Eye (tissue), 1 donor: ENCODE measurements at places on chromosomes 3 and 15.

DNA sequence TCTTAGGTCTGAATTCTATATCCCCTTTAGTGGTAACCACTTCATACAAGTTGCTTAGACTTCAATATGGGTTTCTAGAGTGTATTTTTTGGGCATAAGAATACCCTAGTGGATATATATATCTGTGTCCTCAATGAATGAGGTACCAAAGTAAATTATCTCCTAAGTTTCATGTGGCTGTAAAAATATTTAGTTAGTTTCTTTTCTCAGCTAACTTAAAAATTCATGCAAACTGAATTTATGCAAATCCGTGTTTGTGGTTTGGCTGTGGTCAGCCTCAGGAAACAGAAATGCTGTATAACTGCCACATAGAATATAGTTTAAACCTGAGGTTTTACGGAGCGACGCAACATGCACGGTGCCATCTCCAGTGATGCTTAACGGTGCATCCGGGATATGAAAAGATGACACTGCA lies 80.3 kb downstream of the PEX5L start:
- no peak for DNase-seq

DNA sequence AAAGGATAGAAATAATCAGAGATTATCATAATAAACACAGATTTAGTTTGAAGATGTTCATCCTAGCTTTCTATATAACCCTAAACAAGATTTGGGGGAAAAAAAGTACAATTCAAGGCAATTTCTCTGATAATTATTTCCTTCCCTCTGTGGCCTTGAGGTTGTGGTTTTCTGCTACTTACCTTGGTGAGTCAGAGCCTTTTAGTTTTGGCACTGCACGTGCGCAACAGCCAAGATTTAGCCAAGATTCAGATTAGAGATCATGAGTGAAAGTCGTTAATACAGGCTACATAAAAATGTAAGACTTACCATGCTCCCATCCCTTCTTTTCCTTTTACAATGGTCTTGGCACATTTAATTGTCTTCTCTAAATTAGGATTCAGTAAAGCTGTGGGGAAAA lies 6.7 kb downstream of the LYZL4 start:
- DNase-seq = no peak

DNA sequence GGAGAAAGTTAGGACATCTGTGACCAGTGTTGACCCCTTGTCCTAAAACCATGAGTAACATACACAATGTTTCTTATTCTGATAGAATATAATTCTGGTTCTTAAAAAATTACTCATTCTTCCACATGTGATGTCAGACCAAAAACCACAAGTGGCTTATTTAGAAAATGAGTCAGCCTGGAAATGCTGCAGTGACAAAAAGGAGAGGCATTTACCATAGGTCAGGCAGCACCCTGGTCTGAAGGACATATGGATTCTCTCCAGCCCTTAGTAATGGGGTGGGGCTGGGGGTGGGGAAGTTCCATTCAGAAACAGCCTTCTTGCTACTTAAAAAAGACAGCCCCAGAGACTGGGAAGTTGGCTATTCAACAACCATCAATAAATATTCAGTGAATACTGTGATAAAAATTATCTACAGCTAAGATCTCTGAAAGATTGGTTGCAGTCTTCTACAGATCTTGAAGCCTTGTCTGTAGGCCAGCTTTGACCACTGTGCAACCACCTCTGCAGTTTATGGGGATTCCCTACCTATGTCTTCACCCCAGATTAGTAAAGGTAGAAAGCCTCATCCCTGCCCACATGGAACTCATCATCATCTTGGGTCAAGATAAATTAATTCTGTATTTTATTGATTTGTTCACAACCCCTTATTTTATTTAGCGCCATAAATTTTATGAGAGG lies 34.9 kb upstream of the TIMP4 start:
- DNase-seq = peak; percentile 19

DNA sequence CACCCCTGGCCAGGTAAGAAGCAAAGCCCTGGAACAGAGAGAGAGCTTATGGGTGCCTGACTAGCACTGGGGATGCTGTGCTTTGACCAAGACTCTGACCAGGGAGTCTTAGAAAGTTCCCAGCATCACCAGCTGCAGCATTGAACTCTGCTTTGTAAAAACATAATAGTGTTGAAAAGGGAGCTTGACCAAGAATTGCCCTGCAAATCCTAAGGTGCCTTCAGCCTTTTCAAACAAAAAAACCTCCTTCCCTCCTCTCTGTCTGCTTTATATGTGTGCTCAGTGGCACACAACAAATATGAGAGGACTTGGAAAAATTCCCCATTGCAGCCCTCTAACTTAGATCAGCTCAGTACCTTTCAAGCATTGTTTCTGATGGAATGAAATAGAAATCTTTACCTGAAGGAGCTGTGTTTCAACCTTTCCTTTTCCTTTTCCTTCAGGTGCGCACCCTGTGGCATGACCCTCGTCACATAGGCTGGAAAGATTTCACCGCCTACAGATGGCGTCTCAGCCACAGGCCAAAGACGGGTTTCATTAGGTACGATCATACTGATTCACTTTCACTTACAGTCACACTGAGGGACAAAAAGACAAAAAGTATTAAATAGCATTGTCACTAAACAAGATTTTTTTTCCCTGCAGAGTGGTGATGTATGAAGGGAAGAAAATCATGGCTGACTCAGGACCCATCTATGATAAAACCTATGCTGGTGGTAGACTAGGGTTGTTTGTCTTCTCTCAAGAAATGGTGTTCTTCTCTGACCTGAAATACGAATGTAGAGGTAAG lies 13.0 kb downstream of the THBS1 start:
- DNase-seq = no peak

DNA sequence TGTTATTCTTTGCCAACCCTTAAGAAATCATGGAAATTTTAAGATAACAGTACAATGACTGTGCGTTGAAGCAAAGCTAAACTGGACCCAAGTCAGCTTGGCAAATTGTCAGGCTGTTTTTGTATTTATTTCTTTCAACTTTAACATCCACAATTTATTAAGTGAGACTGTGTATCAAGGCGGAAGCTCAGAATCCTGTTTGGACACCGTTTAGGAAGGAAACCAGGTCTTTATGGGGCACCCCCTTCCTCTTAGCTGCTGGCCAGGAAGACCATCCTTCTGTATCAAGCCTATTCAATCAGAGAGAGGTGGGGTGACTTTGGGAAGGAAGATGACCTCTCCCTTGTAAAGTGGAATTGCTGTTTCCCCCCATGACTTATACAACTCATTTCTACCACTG lies 166.0 kb downstream of the MCTP2 start:
- no peak for DNase-seq

GRCh38 chr3:71511037-71511436 lies 72.5 kb downstream of the FOXP1 start:
- peak; percentile 46 for DNase-seq

GRCh38 chr3:14767245-14768051 lies 51.3 kb upstream of the FGD5 start:
- DNase-seq = no peak

GRCh38 chr3:14335774-14336748 lies 66.3 kb upstream of the SLC6A6 start:
- DNase-seq = no peak

DNA sequence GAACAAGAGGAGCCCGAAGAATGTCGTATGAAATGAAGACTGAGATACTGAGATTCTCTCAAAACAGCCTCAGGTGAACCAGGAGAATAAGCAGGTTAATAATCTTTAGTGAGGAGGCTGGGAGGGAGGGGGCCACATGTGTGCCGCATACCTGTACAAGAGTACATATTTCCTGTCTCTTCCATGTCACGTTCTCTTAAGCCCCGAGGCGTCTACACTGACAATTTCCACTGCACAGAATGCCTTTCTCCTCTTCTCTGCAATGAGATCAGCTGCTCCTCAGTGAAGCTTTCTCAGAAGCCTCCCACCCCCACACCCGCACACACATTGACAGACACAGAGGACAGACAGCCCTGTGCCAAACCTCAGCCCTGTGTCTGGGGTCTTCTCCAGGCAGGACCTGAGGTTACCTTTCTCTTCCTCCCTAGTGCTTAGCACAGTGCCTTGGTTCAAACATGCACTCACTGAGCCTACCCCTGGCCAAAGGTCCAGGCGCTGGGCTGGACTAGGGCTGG lies 55.4 kb downstream of the PDZRN3 start:
- peak; percentile 26 for DNase-seq

- DNase-seq = no peak
Observed at GRCh38 chr3:195057716-195058115, 213.2 kb downstream of the XXYLT1 start.

- DNase-seq = no peak
Observed at GRCh38 chr3:59996056-59996455, 946.2 kb upstream of the CFAP20DC start.

DNA sequence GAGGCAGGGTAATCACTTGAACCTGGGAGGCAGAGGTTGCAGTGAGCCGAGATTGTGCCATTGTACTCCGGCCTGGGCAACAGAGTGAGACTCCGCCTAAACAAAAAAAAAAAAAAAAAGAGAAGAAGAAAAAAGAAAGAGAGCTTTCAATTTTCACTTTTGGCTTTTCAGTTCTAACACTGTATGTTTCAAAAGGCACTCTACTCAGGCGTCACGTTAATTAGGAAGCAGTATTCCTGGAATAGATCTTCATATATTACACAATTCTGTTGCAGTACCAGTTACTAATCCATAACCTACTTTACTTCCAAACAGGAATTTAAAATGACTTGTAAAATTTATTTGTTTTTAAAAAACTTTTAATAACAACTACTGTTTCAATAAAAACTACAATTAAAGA lies 131.7 kb upstream of the PLXND1 start:
- no peak for DNase-seq

GRCh38 chr3:62335196-62335595 lies 38.2 kb downstream of the FEZF2 start:
- no peak for DNase-seq

- no peak for DNase-seq
Observed at GRCh38 chr3:122668930-122669730, 11.5 kb upstream of the PARP14 start.

DNA sequence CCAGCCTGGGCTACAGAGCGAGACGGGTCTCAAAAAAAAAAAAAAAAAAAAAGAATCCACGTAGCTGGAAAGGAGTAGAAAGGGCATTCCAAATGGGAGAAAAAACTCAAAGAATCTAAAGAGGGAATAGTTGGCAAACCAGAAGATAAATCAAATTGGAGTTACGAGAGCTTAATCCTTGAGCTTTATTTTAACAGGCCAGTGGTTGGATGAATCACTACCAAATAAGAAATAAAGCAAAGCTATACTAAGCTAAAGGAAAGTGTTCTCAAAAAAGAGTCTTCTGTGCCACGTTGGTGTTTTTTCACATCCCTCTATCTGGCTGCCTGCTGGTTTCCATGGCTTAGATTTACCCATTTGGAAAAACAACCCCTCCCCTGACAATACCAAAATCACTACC lies 14.0 kb downstream of the VGLL4 start:
- DNase-seq = no peak

DNA sequence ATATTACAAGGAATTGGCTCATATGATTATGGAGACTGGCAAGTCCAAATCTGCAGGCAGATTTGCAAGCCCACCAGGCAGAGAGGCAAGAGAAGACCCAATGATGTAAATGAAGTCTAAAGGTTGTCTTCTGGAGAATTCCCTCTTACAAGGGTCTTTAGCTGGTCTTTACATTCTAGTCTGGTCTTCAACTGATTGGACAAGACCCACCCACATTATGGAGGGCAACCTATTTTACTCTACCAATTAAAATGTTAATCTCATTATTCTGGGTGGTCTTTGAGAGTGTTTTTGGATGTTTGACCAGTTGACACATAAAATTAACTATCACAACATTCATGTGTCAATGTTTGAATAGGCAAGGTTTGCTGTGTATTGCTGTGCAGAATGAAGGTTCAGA lies 28.0 kb upstream of the ATP11B start:
- DNase-seq = no peak

DNA sequence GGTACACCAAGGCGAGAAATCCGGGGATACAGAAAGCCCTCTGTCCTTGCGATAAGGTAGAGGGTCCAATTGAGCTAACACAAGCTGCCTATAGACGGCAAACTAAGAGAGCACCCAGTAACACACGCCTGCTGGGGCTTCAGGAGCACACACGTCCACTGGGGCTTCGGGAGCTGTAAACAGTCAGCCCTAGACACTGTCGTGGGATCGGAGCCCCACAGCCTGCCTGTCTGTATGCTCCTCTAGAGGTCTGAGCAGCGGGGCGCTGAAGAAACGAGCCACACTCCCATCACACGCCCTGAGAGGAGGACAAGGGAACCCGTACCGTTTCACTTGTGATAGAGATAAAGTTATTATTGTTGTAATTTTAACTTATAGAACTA lies 486 bp downstream of the SAMMSON start:
- DNase-seq = peak; percentile 11

DNA sequence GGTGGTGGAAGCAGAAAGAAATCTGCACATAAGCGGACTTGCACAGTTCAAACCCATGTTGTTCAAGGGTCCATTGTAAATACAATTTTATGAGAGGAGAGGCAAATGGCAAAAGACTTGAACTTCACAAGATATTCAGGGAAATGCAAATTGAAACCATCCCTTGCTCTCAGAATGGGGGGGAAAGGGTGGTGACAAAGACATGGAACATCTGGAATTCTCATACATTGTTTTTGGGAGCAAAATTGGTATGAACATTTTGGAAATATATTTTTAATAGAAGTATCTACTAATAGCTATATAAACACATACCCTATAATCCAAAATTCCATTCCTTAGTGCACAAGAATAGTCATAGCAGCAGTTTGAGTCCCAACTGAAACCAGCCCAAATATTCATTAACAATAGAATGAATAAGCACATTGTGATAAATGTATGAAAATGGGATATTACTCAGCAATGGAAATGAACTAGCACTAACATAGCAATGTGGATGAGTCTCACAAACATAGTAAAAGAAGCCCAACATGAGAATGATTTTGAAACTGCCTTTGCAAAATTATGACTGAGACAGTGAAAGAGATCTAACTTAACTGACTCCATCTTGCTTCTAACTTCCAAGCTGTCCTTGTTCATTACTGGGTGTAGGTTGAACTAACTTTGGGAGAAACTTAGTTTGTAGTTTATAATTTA lies 77.2 kb downstream of the CD200R1L start:
- no peak for DNase-seq

GRCh38 chr3:59052803-59053411 lies 3.1 kb upstream of the CFAP20DC start:
- peak; percentile 15 for DNase-seq

GRCh38 chr15:77907824-77908751 lies 169.4 kb downstream of the TBC1D2B start:
- peak; percentile 72 for DNase-seq

DNA sequence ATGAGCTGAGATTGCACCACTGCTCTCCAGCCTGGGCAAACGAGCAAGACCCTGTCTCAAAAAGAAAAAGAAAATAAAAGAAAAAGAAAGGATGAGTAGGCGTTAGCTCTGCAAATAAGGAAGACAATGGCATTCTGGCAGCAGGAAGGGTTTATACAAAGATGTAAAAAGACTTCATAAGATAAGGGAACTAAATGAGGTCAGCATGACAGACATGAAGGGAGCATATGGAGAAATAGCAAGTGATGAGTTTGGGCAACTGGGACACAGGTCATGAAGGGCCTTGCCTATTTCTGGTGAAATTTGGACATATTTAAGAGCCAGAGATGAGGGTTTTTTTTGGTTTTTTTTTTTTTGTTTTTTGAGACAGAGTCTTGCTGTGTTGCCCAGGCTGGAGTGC lies 24.5 kb downstream of the TMEM266 start:
- DNase-seq = no peak
